ENCODE measurements at places on chromosomes 7 and 10.

DNA sequence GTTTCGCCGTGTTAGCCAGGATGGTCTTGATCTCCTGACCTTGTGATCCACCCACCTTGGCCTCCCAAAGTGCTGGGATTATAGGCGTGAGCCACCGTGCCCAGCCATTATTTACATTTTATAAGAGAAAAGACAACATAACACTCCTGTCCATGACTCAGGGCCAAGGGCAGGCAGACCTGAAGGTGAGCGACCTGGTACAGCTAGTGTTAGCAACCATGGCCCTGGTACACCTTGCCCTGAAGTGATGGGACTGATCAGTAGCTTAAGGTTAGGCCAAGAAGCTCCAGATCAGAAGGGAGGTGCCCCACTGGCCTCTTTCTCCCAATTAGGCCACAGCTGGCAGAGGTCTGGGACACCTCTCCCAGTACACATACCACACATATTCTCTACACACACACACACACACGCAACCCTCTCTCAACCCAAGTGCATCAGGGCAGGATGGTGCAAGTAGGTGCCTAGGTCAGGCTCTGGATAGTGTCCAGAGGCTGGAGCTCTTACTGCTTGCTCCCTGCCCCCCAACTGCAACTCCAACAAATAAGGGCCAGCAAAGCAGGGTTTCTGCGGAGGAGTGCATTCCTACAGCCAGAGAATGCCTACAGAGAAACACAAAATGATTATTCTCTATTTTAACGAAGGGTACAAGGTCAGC, 43.8 kb downstream of the DPCD start:
- no peak for DNase-seq

- no peak for DNase-seq
Measured at GRCh38 chr7:143507094-143507518, 29.4 kb downstream of the TAS2R41 start.

- DNase-seq, result no peak
Measured at GRCh38 chr7:130900471-130901076, 166.6 kb upstream of the KLF14 start.

GRCh38 chr10:59748834-59749233, 4.4 kb downstream of the MRLN start:
- DNase-seq, result peak; percentile 5

- DNase-seq, result no peak
Measured at GRCh38 chr7:3464900-3465622, 164.0 kb downstream of the SDK1 start.

DNA sequence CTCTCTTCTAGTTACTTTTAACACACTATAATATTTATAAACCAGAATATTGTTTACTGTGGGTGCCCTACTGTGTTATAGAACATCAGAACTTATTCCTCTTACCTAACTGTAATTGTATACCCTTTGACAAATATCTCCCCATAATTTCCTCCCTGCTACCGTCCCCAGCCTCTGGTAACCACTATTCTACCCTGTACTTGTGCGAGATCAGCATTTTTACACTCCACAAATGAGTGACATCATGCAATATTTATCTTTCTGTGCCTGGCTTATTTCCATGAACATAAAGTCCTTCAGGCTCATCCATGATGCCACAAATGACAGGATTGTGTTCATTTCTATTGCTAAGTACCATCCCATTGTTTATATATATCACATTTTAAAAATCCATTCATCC, 139.8 kb upstream of the RSU1 start:
- DNase-seq, result no peak

GRCh38 chr10:78747401-78748234, 321.1 kb upstream of the ZMIZ1 start:
- DNase-seq, result no peak

- no peak for DNase-seq
Measured at GRCh38 chr7:151518105-151518946, 1.4 kb downstream of the RHEB start.

GRCh38 chr10:692682-693351, 3.3 kb upstream of the DIP2C start:
- no peak for DNase-seq

DNA sequence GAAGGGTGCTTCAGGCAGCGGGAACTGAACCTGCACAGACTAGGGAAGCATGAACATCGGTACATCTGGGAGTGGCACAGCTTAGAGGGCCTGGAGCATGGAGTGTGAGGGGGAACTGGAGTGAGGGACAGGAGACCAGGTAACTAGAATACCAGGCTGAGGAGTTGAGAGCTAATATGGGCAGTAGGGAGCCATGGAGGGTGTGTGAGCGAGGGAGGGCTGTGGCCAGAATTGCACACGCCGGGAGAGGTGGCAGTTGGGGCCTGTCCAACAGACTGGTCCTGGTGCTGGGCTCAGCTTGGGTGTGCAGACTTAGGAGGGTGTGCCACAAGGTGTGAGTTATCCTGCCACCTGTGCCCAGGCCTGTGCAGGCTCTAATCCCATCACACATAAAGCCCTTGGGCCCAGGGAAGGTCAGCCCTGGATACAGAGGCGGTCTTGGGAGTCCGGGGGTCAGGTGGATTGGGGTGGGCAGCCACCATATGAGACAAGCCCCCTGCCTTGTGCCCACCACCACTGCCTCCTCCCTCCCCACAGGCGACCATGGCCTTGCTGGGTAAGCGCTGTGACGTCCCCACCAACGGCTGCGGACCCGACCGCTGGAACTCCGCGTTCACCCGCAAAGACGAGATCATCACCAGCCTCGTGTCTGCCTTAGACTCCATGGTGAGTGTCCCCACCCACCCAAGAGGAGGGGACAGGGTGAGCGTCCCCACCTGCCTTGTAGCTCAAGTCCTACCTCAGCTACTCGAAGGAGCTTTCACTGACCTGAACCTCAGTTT, 54.0 kb downstream of the GTF2IRD1 start:
- no peak for DNase-seq

DNA sequence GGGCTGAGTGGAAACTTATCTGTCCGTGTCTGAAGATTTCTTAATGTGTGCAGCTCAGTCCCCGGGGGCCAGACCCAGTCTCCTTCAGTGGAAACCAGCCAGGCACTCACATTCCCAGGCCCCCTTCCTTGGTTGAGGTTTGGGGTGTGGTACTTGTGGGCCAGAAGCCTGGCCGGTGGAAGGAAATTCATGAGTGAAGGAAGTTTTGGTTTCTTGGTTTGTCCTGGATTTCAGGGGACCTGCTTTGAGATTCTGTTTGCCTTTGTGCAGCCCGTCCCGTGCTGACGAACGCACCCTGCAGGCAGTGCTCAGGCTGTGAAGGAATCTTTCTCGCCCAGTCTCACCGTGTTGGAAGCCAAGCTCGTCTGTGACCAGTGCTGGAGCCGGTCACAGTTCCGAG, 2.9 kb downstream of the INPP5A start:
- DNase-seq, result no peak

DNA sequence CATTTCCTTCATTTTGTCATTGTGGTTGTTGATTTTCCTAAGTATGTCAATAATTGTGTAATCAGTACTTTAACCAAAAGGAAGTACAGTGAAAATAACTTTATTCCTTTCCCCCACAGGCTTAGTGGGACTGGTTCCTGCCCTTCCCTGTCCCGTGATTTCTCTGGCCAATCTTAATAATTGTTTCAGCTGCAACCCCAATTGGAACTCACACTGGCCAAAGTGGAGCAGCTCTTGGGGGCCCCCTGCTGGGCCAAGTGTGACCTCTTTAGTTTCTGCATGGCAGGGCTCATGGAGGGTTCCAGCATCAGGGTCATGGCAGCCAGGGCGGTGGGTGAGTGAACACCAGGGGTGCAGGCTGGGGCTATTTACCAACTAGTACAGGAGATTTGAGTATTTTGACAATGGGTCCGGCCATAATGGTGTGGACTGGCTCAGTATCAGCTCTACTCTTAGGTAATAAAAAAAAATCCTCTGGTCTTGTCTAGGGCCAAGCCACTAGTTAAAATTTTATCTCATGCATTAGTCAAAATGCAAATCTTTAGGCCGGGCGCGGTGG, 31.7 kb downstream of the CYCS start:
- peak; percentile 53 for DNase-seq

DNA sequence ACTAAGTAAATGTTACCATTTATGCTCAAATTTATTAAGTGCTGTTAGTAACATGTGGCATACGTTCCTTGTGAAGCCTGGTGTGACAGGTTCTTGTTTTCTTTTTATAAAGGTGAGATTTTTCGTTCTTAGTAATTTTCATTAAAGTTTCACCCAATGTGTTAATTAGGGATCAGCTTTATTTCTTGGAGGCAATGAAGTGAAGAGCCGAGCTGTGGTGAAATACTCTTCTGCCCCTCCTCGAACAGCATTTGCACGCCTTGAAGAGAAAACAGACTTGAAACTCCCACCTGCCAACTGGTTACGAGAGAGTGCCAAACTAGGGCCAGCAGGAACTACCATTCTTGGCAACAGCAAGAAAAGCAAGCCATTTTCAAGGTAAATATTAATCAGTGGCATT, 1.5 kb downstream of the EDRF1 start:
- DNase-seq, result no peak

- no peak for DNase-seq
Measured at GRCh38 chr7:113099284-113099919, 12.8 kb upstream of the GPR85 start.

GRCh38 chr7:13541326-13541725, 448.1 kb downstream of the ETV1 start:
- DNase-seq, result no peak

GRCh38 chr10:30413996-30414576, 19.9 kb upstream of the MAP3K8 start:
- no peak for DNase-seq

- no peak for DNase-seq
Measured at GRCh38 chr7:79430391-79430790, 23.1 kb downstream of the MAGI2 start.

GRCh38 chr10:70337201-70337651, 45.2 kb downstream of the LRRC20 start:
- DNase-seq, result no peak

- DNase-seq, result no peak
Measured at GRCh38 chr7:151121380-151122170, 35.3 kb downstream of the AGAP3 start.

GRCh38 chr7:106573738-106574137, 87.2 kb downstream of the CCDC71L start:
- DNase-seq, result no peak

DNA sequence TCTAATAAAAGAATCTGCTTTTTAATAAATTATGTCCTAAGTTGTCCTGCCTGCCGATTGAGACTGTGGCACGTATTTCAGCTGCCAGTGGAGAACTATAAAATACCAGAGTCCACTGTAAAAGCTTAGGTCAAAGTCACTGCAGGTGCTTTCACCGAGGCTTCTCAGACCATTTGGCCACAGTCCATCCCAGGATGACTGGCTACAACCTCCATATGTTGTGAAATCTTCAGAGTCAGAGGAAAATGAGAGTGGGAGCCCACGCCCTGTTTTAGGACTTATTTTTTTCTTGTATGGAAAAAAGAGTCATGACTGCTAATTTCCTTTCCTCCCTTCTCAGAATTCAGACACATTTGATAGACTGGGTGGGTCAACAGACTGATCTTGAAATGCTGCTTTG, 182.9 kb downstream of the ANK3 start:
- DNase-seq, result no peak

DNA sequence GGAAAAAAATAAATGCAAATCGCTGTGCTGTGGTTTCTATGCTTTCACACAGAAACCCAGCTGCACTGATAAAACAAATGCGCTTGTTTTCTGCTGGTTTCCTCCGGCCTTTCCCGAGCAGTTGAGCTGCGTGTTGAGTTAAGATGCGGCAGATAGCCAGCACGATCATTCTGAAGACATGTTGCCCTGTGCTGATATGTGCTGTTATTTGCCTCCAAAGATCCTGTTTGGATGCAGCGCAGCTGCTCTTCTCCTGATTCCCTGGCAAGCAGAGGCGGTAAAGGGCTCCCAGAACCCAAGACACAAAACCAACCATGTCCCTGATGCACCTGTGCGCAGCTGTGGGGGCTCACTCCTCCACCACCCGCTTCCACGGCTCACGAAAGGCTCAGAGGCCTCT, 225.4 kb downstream of the PAXIP1 start:
- no peak for DNase-seq
